ENCODE measurements at places on chromosomes 4 and X.
A peak's percentile ranks its signal among the peaks of the same experiment; 100 is the strongest.

- DNase-seq = no peak
These were observed 315.3 kb upstream of the FGF13 start for GRCh38 chrX:139026811-139027210.

GRCh38 chr4:86160426-86160825 lies 199.4 kb downstream of the MAPK10 start:
- DNase-seq = peak; percentile 23

DNA sequence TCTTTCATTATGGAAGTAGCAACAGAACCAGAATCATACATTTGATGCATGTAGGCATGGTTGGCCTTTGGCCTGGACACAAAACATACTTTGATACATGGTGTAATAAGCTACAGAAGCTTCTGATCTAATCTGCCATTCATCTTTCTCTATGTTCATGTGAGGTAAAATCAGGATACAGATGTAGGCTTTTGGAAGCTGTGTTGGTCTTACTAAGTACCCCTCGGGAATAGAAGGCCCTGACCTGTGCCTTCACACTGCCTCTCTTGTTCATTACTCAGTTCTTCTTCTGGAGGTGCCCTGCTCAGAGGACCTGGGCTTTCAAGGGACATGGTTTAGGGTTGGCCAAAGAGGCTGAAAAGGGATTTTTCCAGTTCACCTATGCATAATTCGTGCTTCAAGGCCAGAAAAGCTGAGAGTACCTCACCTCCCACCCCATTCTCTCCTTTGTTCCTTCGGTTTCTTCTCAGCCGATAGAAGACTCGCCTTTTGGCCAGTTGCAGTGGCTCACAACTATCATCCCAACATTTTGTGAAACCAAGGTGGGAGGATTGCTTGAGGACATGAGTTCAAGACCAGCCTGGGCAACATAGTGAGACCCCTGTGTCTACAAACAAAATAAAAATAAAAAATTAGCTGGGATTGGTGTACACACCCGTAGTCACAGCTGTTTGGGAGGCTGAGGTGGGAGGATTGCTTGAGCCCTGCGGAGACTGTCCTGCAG lies 25.9 kb downstream of the SNX25 start:
- DNase-seq = no peak

- peak; percentile 51 for DNase-seq
These were observed 69.8 kb upstream of the FAT4 start for GRCh38 chr4:125244848-125245450.

DNA sequence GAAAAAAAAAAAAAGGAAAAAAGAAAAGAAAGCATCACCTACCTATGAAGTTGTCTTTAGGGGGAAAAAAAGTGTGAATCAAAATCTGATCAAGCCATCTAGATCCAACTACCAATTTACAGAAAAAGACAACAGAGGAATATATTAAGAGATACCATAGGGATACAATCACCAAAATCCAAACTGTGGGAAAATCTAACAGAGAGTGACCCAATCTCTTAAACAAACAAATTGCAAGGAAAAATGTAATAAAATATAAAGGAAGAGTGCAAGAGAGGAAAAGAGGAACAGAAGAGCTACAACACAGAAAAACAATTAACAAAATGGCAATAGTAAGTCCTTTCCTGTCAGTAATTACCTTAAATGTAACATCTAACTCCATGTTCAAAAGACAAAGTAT lies 19.0 kb downstream of the THOC2 start:
- DNase-seq = no peak

DNA sequence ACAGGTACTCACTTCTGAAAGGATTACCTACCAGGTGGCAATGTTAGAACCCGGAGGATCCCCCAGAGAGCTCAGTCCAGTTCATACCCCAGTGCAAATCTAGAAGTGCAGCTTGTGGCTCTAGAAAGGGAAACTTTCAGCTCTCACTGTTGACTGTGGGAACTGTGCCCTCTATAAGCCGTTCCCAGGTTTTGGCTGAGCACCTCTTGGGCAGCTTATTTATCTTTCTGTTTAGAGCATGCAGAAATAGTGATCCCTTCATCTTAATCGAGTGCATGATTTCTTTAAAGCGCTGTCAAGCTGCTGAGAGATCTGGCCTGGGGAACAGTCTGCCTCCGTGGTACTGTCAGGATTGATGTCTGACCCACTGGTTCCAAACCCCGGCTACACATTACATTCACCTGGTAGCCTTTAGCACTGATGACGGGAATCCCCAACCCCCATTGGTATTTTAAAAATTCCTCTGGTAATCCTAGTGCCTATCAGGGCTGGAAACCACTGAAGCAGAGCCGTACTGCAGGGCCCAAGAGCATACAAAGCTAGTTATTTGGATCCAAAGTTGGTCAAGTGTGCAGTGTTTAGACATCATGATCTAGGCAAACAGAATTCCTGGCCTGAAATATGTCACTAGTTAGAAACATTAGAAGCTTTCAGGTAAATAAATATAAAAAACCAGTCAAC lies 103.2 kb downstream of the KLHL8 start:
- DNase-seq = no peak

DNA sequence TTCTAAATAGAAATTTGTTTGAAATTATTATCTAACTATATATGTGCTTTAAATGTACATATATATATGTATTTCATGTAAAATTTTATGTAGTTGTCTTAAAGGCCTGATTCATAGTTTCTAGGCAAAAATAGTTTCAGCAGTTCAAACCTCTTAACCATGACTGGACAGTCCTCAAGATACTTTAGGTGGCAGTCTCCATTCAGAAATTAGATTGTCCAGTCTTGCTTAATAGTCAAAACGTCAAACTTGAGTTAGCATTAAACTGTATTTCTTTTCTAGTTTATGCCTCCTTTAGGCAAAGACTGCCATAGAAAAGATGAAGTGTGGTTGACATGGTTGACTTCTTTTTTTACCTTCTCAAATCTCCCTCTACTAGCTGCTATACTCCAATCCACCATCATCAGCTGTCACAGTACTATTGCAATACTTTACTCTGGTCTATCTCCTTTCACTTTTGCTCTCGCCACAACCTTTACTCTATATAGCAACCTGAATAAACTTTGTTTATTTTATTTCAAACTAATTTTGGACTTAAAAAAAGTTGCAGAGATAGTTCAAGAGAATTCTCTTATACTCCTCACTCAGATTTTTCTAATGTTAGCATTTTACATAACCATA lies 395.6 kb upstream of the DIPK2B start:
- no peak for DNase-seq

DNA sequence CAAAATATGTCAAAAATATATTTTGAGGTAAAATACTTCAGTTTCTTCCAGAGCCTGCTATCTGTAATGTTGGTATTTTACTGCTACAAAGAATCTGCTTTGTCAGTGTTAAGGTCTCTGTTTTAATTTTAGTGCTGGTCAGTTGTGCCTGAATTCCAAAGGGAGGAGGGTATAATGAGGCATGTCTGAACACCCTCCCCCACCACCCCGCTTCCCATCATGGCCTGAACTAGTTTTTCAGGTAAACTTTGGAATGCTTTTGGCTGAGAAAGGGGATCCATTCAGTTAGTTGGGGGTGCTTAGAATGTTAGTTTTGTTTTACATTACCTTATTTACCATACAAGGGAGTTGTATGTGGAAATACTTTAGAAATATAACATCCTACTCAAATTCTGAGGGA lies 158.5 kb downstream of the MID1IP1 start:
- no peak for DNase-seq

DNA sequence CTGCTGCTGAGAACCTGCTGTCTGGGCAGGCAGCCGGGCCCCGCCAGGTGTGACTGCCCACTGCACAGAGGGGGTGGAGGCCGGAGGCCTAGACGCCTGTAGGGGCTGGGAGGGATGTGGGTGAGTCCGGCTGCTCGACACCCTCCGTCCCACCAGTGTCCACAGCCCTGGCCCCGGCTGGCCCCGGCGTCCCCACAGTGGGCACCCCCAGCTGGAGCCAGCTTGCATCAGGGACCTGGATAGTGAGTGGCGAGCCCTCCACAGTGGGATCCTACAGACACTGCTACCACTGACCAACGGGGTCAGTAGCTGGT lies 34.7 kb upstream of the SPON2 start:
- no peak for DNase-seq

DNA sequence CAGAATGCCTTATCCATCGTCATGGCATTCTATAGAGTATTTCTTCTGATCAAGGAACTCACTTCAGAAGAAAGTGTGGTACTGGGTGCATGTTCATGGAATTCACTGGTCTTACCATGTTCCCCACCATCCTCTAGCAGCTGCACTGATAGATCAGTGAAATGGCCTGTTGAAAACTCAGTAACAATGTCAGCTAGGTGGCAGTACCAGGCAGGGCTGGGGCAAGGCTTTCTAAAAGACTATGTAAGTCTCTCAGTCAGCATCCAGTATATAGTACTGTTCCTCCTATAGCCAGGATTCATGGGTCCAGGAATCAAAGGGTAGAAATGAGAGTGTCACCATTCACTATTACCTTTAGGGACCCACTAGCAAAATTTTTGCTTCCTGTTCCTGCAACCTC lies 15.8 kb upstream of the LDB2 start:
- peak; percentile 36 for DNase-seq

DNA sequence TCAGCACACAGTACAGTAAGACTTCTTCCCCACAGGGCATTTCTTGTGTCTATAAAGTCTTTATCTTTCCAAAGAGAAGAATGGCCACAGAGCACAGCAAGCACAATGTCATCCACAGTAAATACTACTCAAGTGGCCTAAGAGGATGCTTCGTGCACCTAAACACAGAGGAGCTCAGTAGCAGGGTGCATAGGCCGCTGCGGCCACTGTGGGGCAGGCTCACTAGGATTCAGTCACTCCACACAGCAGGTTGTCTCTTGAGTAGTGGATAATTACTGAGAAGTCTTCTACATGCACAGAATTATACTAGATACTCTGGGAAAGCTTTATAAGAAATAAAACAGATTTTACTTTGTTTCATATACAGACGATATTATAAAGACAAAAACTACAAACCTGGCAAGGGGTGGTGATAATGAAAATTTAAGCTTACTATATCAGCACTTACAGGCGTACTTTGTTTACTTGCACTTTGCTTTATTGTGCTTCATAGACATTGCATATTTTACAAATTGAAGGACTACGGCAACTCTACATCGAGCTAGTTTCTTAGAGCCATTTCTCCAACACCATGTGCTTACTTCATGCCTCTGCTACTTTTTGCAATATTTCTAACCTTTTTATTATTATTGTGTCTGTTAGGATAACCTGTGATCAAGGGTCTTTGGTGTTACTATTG lies 78.5 kb downstream of the PRDM5 start:
- DNase-seq = no peak

- DNase-seq = no peak
These were observed 35.4 kb upstream of the STS start for GRCh38 chrX:7112071-7112470.

- DNase-seq = no peak
These were observed 1494.5 kb downstream of the TECRL start for GRCh38 chr4:62914758-62915157.

DNA sequence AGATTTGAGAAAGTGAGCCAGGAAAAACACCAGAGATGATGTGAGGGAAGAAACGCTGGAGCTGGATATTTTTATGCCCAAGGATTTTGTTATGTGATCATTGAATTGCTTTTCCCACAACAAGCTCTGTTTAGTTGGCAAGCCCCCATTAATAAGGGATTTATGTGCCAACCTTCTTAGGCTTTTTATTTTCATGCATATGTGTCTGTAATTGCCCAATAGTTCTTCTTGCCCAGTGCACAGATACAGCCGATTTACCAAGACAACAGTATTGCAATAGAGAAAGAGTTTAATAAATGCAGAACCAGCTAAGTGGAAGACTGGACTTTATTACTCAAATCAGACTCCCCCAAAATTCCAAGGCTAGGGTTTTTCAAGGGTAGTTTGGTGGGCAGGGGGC lies 57.7 kb downstream of the TRIM2 start:
- no peak for DNase-seq

DNA sequence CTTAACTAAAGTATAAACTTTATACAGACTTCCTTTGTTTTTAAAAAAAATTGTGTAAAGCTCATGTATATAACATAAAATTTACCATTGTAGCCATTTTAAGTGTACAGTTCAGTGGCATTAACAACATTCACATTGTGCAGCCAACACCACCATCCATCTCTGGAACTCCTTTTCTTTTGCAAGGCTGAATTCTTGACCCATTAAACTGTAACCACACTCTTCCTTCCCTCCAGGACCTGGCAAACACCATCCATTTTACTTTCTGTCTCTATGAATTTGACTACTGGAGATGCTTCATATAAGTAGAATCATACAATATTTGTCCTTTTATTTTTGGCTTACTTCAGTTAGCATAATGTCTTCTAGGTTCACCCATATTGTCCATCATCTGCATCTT lies 104.7 kb downstream of the RASL11B start:
- DNase-seq = peak; percentile 11

GRCh38 chrX:18548996-18549395 lies 122.9 kb downstream of the RS1 start:
- no peak for DNase-seq

DNA sequence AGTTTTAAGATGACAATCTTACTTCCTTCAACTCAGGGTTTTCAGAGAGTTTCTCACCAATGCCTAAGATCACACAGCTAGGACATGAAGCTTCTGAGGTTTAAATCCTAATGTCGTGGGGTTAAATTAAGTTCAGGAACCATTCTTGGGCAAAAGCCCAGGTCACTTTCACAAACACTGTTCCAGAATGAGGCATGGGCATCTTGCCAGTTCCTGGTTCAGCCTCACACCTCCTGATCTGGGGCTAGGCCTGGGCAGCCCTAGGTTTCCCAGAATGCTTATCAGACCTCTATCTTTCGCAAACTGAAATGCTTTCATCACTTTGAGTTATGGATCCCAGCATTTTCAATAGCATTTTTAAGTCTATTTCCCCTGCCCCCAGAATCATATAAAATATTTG lies 224.8 kb upstream of the EDA2R start:
- DNase-seq = no peak

Data from astrocyte of the spinal cord (primary cell).